ENCODE measurements at places on chromosomes 7 and 10.

GRCh38 chr10:1166101-1166827 lies 110.1 kb downstream of the WDR37 start:
- DNase-seq, result no peak

DNA sequence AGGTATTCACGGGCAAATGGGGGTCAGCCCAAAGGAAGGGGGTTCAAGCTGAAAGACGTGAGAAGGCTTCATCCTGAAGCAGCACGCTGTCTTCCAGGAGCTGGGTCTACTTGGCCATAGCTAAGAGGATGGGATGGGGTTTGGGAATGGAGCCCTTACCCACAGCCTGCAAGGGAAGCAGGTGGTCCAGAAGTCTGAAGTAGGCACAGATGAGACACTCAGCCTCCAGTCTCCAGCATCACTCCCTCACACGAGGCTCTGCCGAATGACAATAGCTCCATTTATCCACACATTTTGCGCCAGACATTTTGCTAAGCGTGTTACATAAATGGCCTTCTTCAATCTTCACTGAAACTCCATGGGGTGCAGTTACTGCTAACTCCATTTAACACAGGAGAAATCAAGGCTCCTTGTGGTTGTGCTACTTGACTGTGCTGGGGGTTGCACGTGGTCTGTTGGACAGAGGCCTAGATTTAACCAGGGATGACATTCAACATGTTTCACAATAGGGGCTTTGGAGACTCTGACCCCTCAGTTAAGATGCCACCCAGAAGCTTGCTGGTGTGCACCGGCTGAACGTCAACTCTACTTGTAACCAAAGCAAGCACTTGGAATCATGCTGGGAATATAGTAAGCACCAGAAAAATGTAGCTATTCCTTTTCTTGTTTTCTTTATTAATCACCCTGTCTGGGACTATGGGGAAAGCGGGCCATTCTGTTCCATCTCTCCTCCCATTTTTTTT lies 85.3 kb downstream of the FAM241B start:
- no peak for DNase-seq

GRCh38 chr7:46286356-46286755 lies 365.3 kb upstream of the IGFBP3 start:
- no peak for DNase-seq

GRCh38 chr10:112168733-112169132 lies 14.8 kb downstream of the GPAM start:
- no peak for DNase-seq

- DNase-seq, result no peak
Observed at GRCh38 chr10:13633689-13634088, 46.9 kb downstream of the PRPF18 start.

- no peak for DNase-seq
Observed at GRCh38 chr7:4227105-4228010, 454.7 kb upstream of the FOXK1 start.

GRCh38 chr7:35036361-35037171 lies 719 bp downstream of the DPY19L1 start:
- DNase-seq, result peak; percentile 25

GRCh38 chr10:48802611-48803071 lies 118.0 kb downstream of the WDFY4 start:
- DNase-seq, result no peak

GRCh38 chr7:117835016-117835664 lies 38.1 kb downstream of the CTTNBP2 start:
- DNase-seq, result no peak

DNA sequence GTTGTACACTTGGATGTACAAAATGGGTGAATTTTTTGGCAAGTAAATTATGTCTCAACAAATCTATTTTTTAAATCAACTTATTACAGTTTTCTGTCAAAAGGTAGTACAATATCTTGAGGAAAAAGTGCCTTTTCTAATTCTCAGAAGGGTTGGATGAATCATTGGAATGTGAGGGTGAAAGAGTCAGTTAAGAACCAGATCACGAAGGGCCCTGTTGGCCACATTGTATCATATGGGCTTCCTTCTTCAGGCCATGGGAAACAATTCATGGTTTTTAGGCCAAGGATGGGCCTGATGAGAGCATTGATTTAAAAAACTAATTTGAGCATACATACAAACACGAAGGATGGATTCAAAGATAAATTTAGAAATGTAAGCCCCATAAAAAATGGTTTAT lies 503.7 kb downstream of the TNS3 start:
- DNase-seq, result no peak

GRCh38 chr10:132395704-132396493 lies 1.1 kb upstream of the PWWP2B start:
- no peak for DNase-seq

DNA sequence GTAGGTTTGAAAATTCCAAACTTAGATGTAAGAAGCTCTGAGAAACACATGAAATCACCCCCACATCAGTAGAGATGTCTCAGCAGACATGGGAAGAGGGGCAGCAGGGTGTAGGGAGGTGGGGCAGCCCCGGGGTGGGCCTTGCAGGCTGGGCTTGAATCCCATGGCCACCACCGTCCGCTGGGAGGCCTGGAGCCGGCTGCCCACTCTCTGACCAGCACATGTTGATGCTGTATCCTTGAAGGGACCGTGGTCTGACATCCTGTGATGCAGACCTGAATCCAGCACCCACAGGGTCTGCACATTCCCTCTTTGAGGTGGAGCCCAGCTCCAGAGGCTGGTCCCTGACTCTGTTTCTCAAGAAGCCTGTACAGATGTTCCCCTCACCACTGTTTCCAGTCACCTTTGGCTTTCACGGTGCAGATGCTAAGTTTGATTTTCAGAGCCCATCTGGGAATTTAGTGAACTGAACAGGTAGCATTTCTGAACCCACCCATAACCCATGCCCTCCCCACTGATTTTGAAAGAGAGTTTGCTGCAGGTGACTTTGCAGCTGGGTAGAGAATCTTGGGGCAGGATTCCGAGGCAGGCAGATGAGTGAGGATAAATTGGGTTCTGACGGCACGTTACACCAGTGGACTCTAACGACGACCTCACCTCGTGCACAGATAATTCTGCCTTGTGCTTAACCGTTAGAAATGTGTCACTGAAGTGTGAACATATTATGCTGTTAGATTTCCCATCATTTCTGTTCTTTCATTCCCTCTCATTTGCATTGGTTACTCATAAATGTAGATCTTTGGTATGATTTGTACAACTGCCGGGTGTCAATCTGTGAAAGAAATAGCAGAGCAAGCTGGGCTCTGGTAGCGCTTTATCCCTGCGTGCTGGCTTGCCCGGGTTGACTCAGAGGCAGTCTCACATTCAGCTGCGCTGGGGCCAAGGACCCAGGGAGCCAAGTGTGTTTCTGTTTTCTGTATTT lies 45.7 kb downstream of the IKZF1 start:
- peak; percentile 52 for DNase-seq

DNA sequence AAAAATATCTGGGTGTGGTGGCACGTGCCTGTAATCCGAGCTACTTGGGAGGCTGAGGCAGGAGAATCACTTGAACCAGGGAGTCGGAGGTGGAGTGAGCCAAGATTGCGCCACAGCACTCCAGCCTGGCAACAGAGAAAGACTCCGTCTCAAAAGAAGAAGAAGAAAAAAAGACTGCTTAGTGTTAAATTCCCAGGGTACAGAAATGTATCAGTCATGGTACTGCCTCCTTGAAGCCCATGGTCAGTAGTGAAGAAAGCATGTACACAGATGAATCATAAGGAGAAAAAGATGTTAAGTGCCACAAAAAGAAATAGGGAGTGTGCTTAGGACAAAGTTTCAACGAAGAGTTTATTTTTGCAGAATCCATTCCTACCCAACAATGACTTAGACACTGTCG lies 62.5 kb upstream of the KMT2E start:
- DNase-seq, result no peak

DNA sequence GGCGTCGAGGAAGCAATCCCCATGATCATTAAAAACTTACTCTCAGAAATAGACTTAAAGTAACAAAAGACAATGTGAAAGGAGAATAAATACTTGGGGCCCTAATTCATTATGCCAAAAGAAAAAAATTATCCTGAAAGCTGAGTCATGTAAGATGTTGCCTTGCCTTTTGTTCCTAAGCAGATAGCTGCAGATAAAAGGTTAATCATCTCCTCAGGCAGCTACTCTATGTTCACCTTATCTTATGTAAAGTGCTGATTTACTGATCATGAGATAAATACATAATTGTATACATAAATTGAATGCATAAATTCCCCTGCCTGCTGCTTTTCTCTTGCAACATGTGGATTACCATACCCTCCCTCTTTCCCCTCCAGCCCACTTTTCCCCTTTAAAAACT lies 28.1 kb upstream of the CREB3L2 start:
- DNase-seq, result no peak

DNA sequence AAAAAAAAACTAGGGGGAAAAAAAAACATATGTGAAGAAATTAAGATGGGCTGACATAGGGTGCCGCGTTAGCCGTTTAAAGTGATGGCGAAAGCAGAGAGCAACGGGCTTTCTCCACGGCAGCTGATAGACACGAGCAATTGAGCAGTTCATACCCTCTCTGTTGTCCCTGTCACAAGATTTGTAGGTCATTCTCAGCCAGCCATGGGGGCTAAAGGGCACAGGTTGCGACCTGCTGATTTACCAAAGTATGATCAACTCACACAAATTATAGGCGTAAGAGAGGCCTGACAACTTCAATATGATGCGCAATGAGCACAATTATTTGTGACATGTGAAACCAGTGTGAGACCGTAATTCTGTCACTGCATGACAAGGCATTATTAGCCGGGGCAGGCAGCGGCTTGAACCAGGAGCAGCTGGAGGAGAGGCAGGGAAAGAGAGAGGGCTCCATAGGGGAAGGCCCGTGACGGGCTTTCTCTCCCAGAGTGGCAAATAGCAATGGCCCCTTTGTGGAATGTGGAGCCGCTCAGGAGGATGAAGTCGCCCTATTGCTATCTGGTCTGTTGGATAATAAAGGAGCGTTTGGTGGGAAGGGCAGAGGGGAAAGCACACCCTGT lies 195.1 kb upstream of the HABP2 start:
- no peak for DNase-seq

DNA sequence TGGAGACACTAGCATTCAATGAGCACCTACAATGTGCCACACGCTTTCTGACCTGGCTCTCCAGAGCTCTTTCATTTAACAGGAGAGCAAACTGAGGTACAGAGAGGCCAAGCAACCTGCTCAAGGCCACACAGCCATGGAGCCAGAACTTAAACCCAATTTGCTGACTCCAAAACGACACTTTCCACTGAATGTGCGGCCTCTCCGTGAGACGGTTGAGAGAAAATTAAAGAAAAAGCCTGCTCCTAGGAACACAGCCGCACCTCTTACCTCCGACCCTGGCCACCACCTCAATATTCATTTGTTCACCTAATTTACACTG lies 42.8 kb downstream of the ZCCHC24 start:
- no peak for DNase-seq

- DNase-seq, result no peak
Observed at GRCh38 chr7:88046839-88047573, 113.0 kb downstream of the ADAM22 start.

GRCh38 chr7:24756545-24757352 lies 515 bp downstream of the GSDME start:
- DNase-seq, result no peak

DNA sequence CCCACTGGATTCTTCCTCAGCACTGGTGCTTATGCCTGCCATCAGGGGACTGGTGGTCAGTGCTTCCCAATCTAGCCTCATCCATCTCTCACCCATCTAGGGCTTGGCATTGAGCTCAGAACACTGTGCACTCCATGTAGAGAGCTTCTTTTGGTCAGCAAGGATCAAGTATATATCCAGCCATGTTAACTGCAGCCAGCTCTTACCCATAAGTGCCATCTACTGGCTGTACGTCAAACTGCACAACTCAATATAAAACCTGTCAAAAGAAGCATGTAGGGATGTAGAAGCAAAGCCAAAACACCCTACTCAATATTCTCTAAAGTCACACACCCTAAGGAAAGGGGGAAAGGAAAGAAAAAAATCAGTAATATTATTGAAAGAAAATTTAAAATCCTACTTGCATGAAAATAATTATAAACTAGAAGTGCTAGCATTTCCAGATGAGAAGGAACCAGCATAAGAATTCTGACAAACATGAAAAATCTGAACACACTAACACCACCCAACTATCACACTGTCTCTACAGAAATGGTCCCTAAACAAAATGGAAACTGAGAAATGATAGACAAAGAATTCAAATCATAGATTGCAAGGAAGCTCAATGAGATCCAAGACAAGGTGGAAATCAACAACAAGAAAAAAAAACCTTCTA lies 531.1 kb upstream of the STEAP1 start:
- no peak for DNase-seq

DNA sequence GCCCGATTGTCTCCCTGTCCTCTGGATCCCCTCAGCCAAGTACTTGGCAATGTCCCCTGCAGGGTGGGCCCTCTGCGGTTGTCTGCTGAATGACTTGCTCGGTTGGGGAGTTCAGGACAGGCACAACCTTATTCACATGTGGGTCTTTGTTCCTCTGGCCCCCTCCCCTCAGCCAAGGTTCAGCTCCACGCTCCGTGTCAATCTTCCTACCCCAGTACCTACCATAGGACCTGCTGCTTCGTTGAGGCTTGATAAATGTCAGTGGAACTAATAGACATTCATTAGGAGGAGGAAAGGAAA lies 7.1 kb downstream of the CPA5 start:
- no peak for DNase-seq

DNA sequence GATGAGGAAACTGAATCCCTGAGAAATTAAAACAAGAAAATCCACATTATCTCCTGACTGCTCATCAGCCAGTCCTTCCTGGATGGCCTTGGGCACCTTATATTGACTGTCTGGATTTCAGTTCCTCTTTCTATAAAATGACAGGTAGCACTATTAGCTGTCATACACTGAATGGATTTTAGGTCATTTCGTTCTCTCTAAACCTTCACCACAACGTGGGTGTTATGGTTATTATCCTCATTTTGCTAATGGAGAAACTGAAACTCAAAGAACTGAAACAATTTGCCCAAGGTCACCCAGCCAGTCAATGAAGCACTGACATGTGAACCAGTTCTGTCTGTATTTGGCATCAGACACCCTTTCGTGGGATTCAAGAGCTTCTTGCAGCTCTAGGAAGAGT lies 193.8 kb downstream of the CYP26A1 start:
- DNase-seq, result no peak

DNA sequence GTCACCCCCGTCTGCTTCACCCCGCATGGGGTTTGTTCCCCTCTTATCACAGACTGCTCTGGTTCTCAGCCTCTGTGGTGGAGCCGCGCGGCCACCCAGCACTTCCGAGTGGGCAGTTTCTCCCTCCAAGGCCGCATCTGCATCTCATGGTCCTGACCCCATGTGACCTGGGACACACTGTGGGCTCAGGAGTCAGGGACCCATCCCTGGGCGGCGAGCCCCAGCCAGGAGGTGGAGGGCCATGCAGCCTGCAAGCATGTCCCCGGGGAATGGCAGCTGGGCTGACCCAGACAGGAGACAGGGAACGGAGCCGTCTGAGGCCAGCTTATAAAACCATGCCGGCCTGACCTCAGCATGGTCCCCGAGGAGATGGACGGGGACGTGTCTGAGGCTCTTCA lies 25.2 kb upstream of the TTYH3 start:
- no peak for DNase-seq

- no peak for DNase-seq
Observed at GRCh38 chr10:45585131-45585530, 87.4 kb downstream of the ZFAND4 start.

- DNase-seq, result no peak
Observed at GRCh38 chr7:120837599-120837998, 20.3 kb downstream of the TSPAN12 start.

GRCh38 chr7:34312624-34313023 lies 345.4 kb upstream of the NPSR1 start:
- no peak for DNase-seq

- DNase-seq, result no peak
Observed at GRCh38 chr10:61903928-61904344, 2.4 kb downstream of the ARID5B start.

GRCh38 chr10:110643035-110643652 lies 992 bp upstream of the RBM20 start:
- no peak for DNase-seq

- no peak for DNase-seq
Observed at GRCh38 chr10:75003891-75004290, 107.6 kb upstream of the SAMD8 start.

Data from T follicular helper cell (primary cell).